ENCODE measurements at places on chromosomes 1 and 21.

GRCh38 chr1:230797942-230798365 lies 50.8 kb downstream of the CAPN9 start:
- DNase-seq, result peak; percentile 43

- DNase-seq, result no peak
Observed at GRCh38 chr1:164577291-164577690, 18.3 kb downstream of the PBX1 start.

- no peak for DNase-seq
Observed at GRCh38 chr21:43958364-43959158, 53.5 kb upstream of the TRAPPC10 start.

DNA sequence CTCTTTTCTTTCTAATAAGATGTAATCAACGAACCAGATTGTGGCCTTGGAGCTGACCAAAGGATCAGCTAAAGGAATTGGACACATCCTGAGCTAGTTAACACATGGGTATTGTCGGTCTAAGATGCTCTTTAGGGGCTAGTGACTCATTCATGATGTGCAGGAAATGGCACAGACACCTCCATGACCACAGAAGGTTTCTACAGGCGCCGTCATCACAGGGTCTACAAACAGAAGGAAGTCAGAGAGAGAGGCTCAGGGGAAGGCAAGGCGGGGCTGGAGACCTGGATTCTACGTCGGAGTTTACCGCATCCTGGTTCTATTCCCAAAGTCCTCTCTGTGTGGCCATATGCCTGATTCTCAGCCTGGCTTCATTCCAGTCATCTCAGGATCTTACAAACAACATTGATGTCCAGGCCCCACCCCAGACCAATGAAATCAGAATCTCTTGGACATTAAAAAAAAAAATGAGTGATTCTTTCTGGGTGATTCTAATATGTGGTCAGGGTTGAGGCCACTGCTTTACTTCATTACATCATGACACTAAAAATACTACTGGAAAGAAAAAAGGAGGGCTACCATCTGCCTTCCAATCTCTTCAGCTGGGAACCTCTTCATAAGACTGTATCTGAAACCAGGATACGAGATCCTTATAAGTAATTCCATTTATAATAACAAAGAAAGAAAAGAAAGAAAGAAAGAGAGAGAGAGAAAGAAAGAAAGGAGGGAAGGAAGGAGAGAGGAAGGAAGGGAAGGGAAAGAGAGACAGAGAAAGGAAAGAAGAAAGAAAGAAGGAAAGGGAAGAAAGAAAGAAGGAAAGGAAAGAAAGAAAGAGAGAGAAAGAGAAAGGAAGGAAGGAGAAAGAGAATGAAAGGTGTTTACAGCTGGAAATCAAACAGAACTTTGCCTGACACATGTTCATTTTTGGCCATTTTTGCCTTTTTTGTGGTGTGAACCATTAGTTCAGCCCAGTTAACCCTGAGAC lies 11.6 kb upstream of the KCNJ15 start:
- peak; percentile 97 for DNase-seq

- no peak for DNase-seq
Observed at GRCh38 chr1:89262643-89263042, 10.0 kb downstream of the GBP5 start.

GRCh38 chr1:8197493-8198282 lies 120.2 kb upstream of the SLC45A1 start:
- DNase-seq, result peak; percentile 89

- DNase-seq, result no peak
Observed at GRCh38 chr21:43976661-43977060, 35.4 kb upstream of the TRAPPC10 start.

DNA sequence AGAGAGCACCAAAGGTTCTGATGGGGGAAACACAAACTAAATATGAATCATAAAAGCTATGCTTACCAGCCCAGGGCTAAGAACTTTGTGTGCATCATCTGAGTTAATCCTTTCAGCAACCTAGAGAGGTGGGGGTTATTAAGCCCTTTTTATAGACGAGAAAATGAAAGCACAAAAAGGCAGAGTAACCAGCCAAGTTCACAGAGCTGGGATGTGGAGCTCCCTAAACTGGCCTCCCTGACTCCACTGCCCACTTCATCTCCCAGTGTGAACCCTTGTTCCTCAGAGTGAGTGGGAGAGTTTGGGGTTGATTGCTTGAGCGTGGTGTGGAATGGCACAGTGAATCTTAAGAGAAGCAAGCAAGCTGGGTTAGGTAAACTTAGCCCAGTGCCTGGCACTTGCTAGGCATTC lies 10.8 kb upstream of the BCAR3 start:
- no peak for DNase-seq

- DNase-seq, result no peak
Observed at GRCh38 chr1:29920316-29920715, 684.0 kb downstream of the PTPRU start.

DNA sequence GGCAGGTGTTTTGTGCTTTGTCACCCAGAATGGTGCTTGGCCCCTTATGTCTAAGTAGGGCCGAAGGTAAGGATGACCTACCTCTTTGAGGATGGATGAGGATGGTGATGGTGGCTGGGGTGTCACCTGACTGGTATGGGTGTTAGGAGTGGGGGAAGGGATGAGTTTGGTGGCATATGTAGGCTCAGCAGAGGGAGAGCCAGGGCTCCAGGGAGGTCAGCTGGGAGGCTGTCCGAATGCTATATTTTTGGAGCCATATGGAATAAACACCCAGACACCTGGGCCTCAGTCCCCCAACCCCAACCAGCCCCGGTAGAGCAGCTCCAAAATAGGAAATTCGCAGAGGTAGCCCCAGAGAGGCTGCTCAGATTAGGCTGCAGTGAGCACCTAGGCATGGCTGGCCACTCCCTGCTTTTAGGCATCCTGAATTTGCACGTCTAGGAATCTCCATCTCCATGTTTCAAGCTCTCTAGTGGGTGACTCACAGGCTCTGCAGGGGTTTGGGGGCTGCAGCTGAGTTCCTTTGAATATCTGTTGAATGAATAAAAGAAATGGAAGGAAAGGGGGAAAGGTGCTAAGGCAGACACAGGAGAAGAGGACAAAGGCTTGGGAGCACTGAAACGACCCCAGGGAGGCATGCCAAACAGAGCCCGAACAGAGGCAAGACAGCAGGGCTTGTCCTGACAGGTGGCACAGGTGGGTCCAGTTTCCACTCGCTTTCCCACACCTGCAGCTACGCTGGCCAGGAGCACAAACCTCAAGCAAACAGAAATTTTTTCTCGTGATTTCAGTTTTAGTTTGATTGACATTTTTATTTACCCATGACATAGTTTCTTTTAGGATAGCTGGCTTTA lies 135.3 kb upstream of the EDN2 start:
- no peak for DNase-seq

DNA sequence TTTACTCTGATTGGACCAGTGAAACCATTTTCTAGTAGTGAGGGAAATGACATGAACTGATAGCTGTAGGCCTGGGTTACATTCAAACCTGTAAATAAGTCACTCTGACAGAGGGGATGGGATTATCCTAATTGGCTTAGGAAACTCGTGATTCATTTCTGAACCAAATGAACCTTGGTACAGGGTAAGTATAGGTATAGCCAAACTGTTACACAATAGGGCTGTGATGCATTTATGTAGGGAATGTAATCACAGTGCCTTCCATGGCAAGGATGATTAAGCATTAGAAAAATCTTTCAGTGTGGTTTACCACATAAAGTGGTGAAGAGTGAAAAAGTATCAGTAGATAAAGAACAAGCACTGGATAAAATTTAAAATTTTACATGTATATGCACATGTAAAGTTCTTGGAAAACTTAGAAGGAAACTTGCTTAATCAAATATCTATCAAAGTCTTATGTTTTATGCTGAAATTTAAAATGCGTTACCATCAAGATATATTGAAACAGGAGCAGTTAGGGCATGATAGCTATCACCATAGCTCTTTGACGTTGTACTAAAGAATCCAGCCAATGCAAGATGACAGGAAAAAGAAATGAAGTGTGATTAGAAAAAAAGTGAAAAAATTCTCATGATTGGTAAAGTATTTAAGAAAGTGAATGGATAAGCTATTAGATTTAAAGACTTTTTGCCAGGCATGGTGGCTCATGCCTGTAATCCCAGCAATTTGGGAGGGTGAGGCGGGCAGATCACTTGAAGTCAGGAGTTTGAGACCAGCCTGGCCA lies 63.0 kb downstream of the RABGAP1L start:
- DNase-seq, result peak; percentile 72

DNA sequence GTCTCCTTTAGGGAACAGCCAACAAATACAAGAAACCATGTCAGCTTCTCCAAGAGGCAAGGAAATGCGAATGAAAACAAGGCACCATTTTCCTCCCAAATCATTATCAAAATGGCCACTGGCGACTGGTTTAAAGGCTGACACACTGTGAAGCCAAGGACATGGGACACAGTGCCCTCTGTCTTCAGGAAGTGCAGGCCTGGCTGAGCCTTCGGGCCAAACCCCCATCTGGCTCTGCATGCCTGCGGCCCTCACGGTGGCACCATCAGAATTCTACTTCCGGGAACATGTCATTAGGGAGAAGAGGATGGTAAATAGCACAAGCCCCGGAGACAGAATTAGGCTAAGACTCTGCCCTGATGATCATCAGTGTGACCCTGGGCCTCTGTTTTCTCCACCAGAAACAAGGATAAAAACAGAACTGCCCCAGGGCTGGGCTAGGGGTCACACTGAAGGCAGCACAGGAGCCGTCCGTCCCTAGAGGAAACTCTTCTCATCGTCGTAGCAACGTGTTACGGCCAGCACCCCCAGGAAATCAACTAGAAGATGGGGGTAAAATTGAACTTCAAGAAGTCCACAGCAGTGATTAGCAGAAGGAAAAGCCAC lies 103.5 kb downstream of the NPHP4 start:
- no peak for DNase-seq

- no peak for DNase-seq
Observed at GRCh38 chr21:33374450-33375096, 28.6 kb upstream of the IFNGR2 start.

DNA sequence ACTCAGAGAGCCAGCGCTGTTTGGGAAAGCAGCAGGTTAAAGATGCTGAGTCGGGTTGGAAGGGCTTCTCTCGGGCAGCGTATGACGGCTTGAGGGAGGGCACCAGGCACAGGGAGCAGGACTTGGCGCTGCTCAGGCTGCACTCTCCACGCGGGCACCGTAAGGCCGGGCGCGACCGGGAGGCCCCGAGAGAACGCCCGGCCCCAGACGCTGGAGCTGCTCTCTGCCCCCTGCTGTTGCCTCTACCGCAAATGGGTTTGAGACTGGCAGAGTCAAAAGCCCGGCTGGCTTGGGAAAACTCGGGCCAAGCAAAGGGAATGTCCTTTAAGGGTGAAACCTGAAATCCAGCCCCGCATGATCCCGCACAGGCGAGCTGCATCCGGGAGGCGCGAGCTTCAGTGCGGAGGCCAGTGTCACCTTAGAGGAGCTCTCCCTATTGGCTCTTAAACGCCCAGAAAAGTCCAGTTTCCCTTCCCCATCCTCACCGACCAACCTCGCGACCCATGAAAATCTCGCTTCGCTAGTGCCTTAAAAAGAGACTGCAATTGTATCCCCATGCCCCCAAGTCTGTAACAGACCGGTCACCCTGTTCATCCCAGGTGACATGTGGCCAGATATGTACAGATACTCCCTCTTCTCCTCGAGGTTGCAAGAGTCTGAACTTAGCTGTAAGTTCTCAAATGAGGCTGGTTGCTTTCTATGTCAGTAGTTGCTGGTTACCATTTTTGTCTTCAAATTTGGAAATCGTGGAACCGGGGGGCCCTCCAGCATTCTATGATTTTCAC lies 1.1 kb downstream of the PRRX1 start:
- no peak for DNase-seq

GRCh38 chr1:58155418-58156123 lies 391.0 kb downstream of the OMA1 start:
- no peak for DNase-seq

DNA sequence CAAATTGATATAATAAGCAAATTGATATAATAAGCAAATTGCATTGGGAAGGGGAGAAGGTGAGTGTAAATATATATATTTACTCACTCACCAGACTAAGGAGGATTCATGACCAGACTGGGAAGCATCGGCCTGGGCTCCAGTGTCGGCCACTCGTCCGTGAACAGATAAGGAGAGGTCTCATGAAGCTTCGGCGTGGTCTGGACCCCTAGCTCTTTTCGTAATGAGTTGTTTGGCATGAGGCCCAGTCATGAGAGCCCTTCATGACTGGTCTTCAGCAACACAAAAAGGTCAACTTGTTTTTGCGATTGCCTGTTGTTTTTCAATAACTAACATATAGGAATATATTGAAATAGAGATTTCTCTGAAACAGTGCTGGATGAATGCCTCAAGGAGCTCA lies 222.9 kb upstream of the KCNK2 start:
- no peak for DNase-seq

DNA sequence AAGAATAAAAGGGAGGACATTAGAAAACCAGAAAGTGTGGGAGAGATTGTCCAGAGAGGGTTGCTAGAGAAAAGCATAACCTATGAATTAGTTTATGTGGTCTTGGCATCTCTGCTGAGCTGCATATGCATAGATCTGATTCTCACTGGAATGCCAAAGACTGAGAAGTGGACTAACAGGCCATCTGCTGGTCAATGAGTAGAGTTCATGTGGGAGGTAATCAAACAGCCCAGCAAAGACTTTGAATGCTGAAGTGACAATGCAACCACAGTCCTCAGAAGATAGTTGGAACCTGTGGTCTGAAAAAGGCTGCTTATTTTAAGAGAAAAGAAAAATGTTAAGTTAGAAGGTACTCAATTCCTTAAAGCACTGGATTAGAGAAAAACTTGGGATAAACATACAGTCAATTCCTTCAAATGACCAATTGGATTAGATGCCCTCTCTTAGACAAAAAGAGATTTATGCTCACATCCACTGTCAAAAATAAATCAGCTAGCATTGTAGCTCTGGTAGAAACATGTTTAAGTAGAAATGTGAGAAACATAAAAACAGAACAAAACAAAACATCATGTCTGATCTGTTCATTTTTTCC lies 382.8 kb downstream of the AMY1C start:
- DNase-seq, result no peak

- DNase-seq, result no peak
Observed at GRCh38 chr1:77583483-77583882, 99.0 kb downstream of the ZZZ3 start.

GRCh38 chr1:206685334-206685768 lies 646 bp downstream of the MAPKAPK2 start:
- DNase-seq, result no peak

DNA sequence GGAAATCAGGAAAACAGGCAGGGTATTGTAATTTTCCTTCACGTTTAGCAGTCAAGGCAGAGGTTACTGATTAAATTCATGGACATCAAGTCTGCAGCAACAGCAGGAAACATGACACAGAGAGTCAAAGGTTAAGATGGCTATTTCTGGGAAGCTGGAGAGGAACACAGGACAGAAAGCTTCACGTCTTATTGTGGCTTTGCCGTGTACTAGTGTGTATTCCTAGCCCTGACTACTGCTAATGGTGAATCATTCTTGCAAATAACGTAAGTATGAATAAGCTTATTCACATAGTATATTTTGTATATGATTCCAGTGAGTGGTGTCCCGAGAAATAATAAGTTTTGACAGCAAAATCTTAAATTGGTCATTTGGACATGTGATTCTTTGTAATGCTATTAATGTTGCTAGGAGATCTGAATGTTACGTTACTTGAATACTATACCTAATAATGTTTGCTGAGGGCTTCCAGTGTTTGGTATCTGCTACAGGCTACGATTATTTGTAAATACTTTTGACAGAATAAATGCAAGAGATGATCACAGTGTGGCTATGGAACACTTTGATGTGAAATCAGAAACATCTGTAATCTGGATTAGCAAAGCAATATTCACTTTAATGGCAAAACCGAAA lies 77.4 kb downstream of the DISP1 start:
- peak; percentile 81 for DNase-seq

Data from skeletal muscle cell (primary cell).